Ascending aorta (tissue), 2 donors: ENCODE measurements at places on chromosomes 6 and 20.
A peak's percentile ranks its signal among the peaks of the same experiment; 100 is the strongest.

- no peak overlapping the region for H3K27ac ChIP-seq
- no peak for DNase-seq
Observed at GRCh38 chr6:138647006-138647405, 126.6 kb upstream of the CCDC28A start.

- H3K4me3 ChIP-seq, result peak overlapping the region; percentile 96
- DNase-seq, result peak; percentile 74
- no peaks in the 10 kb centered on the region for H3K27me3 ChIP-seq
- peak overlapping the region; percentile 95 for H3K27ac ChIP-seq
Observed at GRCh38 chr6:71289039-71289801, 609 bp downstream of the OGFRL1 start.

DNA sequence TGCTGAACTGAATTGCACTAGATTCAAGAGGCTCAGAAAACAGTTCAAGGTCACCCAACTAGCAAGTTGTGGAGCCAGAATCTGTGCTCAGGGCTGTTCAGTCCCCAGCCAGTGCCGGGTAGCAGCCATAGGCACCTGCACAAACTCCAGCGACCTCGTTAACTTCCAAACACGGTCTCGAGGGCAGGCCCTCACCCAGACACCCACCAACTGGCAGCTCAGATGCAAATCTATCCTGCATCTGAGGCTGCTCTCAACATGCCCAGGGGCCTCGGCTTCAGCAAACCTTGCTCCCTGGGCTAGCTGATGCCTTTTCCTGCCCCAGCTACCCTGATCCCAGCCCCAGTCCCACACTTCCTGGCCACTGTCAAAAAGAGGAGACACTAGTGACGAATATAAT is 3.7 kb downstream of the JPH2 start:
- DNase-seq, result no peak
- peak overlapping the region; percentile 89 for H3K27ac ChIP-seq
- H3K4me3 ChIP-seq, result peak overlapping the region; percentile 82
- H3K27me3 ChIP-seq, result no peaks in the 10 kb centered on the region
- H3K4me1 ChIP-seq, result peaks cover 24% of the 10 kb centered on the region
- H3K36me3 ChIP-seq, result no peaks in the 10 kb centered on the region

- no peak for DNase-seq
- no peak overlapping the region for H3K4me3 ChIP-seq
- no peak overlapping the region for H3K27ac ChIP-seq
- H3K27me3 ChIP-seq, result no peaks in the 10 kb centered on the region
- no peaks in the 10 kb centered on the region for H3K4me1 ChIP-seq
Observed at GRCh38 chr6:156065849-156066248, 610.2 kb upstream of the NOX3 start.

GRCh38 chr6:1381481-1382330 is 7.7 kb upstream of the FOXF2 start:
- peaks cover 22% of the 10 kb centered on the region for H3K4me1 ChIP-seq
- peak overlapping the region; percentile 49 for H3K4me3 ChIP-seq
- no peaks in the 10 kb centered on the region for H3K36me3 ChIP-seq
- H3K27ac ChIP-seq, result no peak overlapping the region
- DNase-seq, result no peak

- no peak overlapping the region for H3K27ac ChIP-seq
- no peaks in the 10 kb centered on the region for H3K27me3 ChIP-seq
- no peaks in the 10 kb centered on the region for H3K4me1 ChIP-seq
- no peak for DNase-seq
- no peak overlapping the region for H3K4me3 ChIP-seq
- H3K36me3 ChIP-seq, result no peaks in the 10 kb centered on the region
Observed at GRCh38 chr20:46112430-46113112, 5.5 kb upstream of the CD40 start.

- DNase-seq, result peak; percentile 45
- no peaks in the 10 kb centered on the region for H3K27me3 ChIP-seq
- no peaks in the 10 kb centered on the region for H3K4me1 ChIP-seq
- no peaks in the 10 kb centered on the region for H3K36me3 ChIP-seq
- H3K4me3 ChIP-seq, result no peak overlapping the region
Observed at GRCh38 chr20:32975698-32976674, 28.2 kb downstream of the SUN5 start.
